ENCODE measurements at places on chromosomes 11 and 22.

DNA sequence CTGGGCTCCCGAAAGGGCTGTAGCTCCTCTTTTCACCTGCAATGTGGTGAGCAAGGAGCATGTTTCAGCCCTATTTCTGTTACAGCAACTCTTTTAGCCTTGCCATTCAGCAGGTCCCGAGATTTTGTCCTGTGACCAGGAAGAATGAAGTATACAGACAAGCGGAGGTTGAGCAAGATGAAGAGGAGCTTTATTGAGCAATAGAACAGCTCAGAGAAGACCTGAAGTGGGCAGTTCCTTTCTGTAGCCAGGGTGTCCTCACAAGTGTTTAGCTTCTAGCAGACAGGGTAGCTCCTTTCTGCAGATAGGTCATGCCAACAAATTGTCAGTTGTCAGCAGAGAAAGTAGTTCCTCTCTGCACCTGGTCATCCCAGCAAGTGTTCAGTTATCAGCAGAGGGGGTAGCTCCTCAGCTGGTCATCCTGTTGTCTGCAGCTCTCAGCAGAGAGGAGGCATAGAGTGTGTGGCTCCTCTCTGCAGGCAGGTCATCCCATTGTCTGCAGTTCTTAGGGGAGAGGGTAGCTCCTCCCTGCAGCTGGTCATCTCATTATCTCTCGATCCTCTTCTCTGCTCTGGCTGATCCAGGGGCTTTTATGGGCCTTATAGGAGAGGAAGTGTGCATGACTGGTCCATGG lies 5.4 kb upstream of the OR56A4 start:
- ATAC-seq = no peak

DNA sequence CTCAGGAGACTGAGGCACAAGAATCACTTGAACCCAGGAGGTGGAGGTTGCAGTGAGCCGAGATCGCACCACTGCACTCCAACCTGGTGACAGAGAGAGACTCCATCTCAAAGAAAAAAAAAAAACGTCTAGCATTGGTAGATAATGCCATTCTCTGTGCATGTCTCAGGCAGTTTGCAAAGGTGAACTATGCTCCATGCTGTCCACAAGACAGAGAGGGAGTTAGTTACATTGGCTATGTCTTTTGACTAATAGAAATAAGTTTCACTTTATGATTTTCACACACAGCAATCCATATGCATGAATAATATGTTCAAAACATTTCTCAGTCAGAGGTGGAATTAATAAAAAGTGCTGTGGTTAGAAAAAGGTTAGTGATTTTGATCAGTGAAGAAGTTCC lies 591.4 kb downstream of the ETS1 start:
- ATAC-seq = no peak

DNA sequence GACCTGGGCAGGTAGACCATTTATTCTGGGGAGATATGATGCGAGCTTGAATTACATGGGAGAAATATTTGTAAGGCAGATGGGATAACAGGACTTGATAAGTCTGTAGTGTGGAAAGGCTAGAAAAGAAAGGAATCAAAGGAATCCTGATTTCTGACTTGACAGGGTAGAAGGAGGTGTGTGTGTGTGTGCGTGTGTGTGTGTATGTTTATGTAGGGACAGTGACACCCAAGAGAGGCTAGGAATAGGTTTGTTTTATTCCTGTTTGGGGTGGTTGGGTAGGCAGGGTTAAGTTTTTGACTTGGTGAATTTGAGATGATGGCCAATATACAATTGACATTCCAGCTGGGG lies 390 bp upstream of the HTATIP2 start:
- ATAC-seq = no peak

GRCh38 chr11:68938816-68939582 lies 35.3 kb downstream of the IGHMBP2 start:
- no peak for ATAC-seq

GRCh38 chr11:133072858-133073582 lies 459.3 kb downstream of the OPCML start:
- ATAC-seq = no peak

Data from motor neuron (in vitro differentiated cells).